ENCODE measurements at places on chromosomes 16 and 17. TPM values are rescaled to one million over a fixed set of nuclear protein-coding genes. Genes with fewer than 3 reads are reported as not detected.

TTLL6 gene
- total RNA-seq, result not detected

NR1D1 gene
- 6.1 TPM for total RNA-seq

SECTM1 gene
- total RNA-seq, result 24.1 TPM

KRTAP4-9 gene
- total RNA-seq, result not detected

AGRP gene
- total RNA-seq, result not detected

CIBAR2 gene
- not detected for total RNA-seq

TLCD3A gene
- 27.3 TPM for total RNA-seq

EPX gene
- not detected for total RNA-seq

NPIPB8 gene
- total RNA-seq, result not detected

STX1B gene
- 1.8 TPM for total RNA-seq

PIRT gene
- total RNA-seq, result not detected

IKZF3 gene
- not detected for total RNA-seq

LDHD gene
- total RNA-seq, result 1.2 TPM

FNDC8 gene
- total RNA-seq, result not detected

PPP1R27 gene
- total RNA-seq, result 0.62 TPM

SPNS2 gene
- not detected for total RNA-seq

G6PC1 gene
- not detected for total RNA-seq

KRTAP3-1 gene
- not detected for total RNA-seq

MMP15 gene
- 4.9 TPM for total RNA-seq

MSLN gene
- 0.19 TPM for total RNA-seq

KRTAP1-5 gene
- total RNA-seq, result not detected

CCDC200 gene
- not detected for total RNA-seq

SAMD14 gene
- 36.8 TPM for total RNA-seq

GNG13 gene
- total RNA-seq, result not detected
